ENCODE measurements at places on chromosomes 2 and 18.

- DNase-seq: no peak
Measured at GRCh38 chr2:73823916-73824523, 4.7 kb upstream of the STAMBP start.

- DNase-seq: no peak
Measured at GRCh38 chr2:221429741-221430491, 142.2 kb downstream of the EPHA4 start.

DNA sequence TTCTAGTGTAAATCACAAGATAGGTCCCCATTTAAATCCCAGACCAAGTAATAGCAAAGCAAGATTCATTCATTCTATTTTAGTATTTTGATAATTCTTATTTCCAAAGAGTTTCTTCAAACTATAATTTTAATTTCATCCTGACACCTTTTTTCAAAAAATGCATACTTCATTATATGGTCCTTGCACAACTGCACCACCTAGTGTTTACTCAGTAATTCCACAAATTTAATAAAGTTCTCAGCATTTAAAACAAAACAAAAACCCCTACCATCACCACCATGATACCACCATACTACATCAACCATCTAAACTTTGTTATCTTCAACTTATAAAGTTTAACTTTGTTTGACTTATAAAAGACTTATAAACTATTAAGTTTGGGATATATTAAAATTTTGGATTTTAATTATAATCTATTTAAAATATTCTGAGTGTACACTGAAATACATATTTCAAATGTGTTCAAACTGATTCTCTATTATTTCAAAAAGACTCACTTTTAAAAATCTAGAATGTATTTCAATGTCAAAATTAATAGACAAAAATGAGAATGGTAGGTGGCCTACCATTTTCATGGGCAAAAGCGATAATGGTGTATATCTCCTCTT is 44.2 kb downstream of the WDPCP start:
- no peak for DNase-seq

GRCh38 chr2:8856176-8856575 is 18.8 kb upstream of the KIDINS220 start:
- no peak for DNase-seq

- DNase-seq: no peak
Measured at GRCh38 chr2:240296476-240297255, 138.8 kb upstream of the GPC1 start.

GRCh38 chr2:3325458-3326181 is 52.0 kb downstream of the EIPR1 start:
- DNase-seq: no peak

- DNase-seq: no peak
Measured at GRCh38 chr2:79162801-79163200, 3.2 kb upstream of the REG3A start.

GRCh38 chr2:150917961-150918713 is 343.5 kb downstream of the RBM43 start:
- DNase-seq: no peak

DNA sequence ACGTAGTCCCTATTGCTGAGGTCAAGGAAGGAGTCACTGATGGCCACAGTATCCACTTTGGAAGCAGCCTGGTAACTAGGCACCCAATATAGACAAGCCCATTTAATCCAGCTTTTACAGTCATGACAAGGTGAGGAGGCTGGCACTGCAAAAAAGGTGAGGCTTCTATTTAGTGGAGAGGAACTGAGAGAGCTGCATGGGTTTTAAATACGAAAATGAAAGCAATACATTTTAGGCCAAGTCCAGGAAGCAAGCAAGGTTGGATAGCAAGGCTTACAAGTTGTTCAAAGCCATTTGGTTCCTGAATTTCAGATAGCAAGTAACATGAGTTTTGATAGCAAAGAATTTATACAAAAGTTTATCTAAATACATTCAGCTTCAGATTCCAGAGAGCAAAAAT is 80.4 kb downstream of the SGPP2 start:
- DNase-seq: no peak
